A673 (cell line): ENCODE measurements at places on chromosomes 5 and 9. TPM values are rescaled to one million over a fixed set of nuclear protein-coding genes. Genes with fewer than 3 reads are reported as not detected.

DNA sequence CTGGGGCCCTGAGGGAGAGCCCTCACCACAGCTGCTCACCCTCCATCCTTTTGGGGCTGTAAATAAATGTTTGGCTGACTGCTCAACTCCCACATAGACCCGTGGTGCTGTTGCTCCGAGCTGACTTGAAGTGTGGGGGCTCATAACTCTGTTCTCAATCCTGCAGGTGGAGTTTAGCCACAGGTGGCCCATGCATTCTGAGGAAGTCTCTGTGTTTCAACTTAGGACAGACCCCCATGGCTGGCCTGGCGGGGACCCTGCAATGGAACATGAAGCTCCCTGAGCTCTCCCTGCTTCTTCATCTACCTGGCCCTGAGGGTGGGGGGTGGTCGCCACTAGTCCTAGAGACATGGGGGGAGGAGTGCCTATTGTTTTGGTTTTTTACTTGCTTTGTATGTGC lies 19.7 kb downstream of the NDUFS6 start:
- DNase-seq = no peak

- DNase-seq = no peak
Observed at GRCh38 chr9:108859459-108860114, 2.5 kb upstream of the ACTL7A start.

- no peak for DNase-seq
Observed at GRCh38 chr5:124512236-124512635, 234.2 kb downstream of the ZNF608 start.

GRCh38 chr5:99243111-99243510 lies 314.3 kb upstream of the CHD1 start:
- DNase-seq = no peak

The KIF4B gene
- 0.77 and 0.79 TPM in 2 replicates for total RNA-seq

The MYO10 gene
- 194 and 202 TPM in 2 replicates for total RNA-seq

The CARTPT gene
- not detected in 2 replicates for total RNA-seq

The C9orf50 gene
- 0.28 TPM in 1 of 2 replicates, not detected in the other for total RNA-seq
